ENCODE measurements at places on chromosomes 12 and 14.

GRCh38 chr12:54133772-54134375 is 54.9 kb downstream of the SMUG1 start:
- no peak for DNase-seq

- DNase-seq = no peak
These were observed 2.0 kb downstream of the DDIT3 start for GRCh38 chr12:57518176-57518919.

DNA sequence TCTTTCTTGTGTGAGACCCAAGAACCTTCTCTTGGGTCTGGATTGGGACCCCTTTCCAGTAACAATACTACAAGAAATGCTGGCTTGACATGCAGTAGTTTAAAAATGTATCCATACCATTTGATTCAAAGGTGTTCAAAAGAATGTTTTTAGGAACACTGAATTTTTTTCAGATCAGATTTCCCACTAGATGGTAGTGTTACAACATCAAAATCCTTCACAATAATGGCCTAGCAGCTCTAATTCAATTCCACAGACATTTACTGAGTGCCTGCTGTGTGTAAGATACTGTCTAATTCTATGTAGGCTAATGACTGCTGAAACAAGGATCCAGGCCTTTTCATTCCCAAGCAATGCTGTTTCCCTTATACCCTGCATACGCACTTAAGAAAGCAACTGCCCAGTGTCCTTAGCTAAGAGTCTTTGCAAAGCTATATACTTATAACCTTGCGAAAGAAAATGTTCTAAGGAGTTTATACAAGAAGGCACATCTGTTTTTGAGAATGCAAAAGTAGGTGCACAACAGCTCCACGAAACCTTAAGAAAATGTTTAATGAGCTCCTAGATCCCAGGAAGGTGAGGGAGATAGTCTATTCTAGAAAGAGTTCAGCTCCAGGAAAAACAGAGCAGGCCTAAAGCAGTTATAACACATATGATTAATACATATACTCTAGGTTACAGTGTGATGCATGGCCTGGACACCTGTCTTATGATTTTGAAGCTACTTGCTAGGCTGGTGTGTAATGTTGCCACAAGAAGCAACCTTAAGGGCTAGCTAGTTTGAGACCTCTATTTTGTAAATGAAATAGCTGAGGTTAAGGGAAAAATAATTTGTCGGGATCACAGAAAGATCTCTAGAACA is 50.9 kb upstream of the PKP2 start:
- DNase-seq = no peak

- DNase-seq = no peak
These were observed 78.4 kb upstream of the MAX start for GRCh38 chr14:65180725-65181025.

DNA sequence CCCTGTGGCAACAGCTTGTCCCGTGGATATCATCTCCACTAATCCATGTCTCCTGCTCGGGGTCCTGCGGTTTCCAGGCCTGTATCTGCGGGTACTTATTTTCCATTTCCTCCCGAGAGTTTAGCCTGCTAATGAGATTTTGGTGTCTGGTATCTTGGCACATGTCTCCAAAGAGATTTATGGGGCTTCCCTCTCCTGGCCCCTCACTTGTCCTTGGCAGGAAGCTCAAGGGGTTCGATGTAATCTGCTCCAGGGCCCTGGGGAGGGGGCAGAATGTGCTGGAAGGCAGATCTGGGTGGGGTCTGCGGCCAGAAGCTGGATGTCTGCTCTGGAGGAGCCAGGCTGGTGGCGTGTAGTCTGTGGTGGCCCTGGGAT is 85.7 kb downstream of the KIF26A start:
- no peak for DNase-seq

DNA sequence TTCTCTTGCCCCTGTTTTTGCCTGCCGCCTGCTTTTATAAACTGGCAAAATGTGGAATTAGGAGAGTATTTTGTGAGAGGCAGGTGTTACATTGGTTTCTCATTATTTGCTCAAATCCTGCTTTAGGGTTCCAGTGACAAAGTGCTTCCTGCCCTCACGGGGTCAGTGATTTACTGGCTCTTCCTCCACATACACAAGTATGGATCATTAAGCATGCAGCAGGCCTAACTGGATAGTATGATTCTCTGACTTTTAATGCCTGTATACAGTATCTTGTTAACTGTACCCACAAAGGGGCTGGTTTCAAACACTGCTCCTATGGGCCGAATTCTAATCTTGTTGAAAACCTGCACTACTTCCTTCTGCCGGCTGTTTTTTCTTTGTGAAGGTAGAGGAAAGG is 63.2 kb downstream of the PTCSC3 start:
- no peak for DNase-seq

- no peak for DNase-seq
These were observed 35.8 kb downstream of the PPFIA2 start for GRCh38 chr12:81723361-81723760.
